Lung (tissue), 17 donors: ENCODE measurements at places on chromosomes 5 and 9. TPM values are rescaled to one million over a fixed set of nuclear protein-coding genes. Genes with fewer than 3 reads are reported as not detected.

GRCh38 chr5:178083922-178084321, 29.4 kb upstream of the N4BP3 start:
- H3K36me3 ChIP-seq: no peaks in the 10 kb centered on the region
- no peak overlapping the region for H3K27ac ChIP-seq
- H3K4me3 ChIP-seq: no peak overlapping the region
- no peaks in the 10 kb centered on the region for H3K4me1 ChIP-seq
- DNase-seq: no peak

DNA sequence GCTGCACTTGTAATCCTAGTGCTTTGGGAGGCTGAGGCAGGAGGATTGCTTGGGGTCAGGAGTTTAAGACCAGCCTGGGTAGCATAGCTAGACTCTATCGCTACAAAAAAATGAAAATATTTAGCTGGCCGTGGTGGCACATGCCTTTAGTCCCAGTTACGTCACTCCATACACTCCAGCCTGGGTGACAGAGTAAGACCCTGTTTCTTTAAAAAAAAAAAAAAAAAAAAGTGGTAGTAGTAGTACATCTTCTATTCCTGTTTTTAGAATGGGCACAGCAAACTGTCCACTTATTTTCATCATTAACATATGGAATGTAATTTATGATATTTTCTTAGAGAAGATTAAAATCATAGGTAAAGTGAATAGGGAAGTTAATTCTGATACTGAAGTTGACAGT, 48.2 kb downstream of the TRIO start:
- no peak overlapping the region for H3K4me3 ChIP-seq
- peak overlapping the region; percentile 91 for H3K27ac ChIP-seq
- no peaks in the 10 kb centered on the region for H3K27me3 ChIP-seq
- no peaks in the 10 kb centered on the region for H3K36me3 ChIP-seq

PPP3R2 gene
- not detected for polyA plus RNA-seq

LCN9 gene
- polyA plus RNA-seq: not detected

PALM2AKAP2 gene
- 4.4 TPM for polyA plus RNA-seq

GRCh38 chr5:78331523-78332080, 28.8 kb upstream of the SCAMP1 start:
- no peaks in the 10 kb centered on the region for H3K4me1 ChIP-seq

- no peaks in the 10 kb centered on the region for H3K27me3 ChIP-seq
- H3K36me3 ChIP-seq: peaks cover 9% of the 10 kb centered on the region
Measured at GRCh38 chr5:176388003-176388443, 375 bp downstream of the NOP16 start.

DNA sequence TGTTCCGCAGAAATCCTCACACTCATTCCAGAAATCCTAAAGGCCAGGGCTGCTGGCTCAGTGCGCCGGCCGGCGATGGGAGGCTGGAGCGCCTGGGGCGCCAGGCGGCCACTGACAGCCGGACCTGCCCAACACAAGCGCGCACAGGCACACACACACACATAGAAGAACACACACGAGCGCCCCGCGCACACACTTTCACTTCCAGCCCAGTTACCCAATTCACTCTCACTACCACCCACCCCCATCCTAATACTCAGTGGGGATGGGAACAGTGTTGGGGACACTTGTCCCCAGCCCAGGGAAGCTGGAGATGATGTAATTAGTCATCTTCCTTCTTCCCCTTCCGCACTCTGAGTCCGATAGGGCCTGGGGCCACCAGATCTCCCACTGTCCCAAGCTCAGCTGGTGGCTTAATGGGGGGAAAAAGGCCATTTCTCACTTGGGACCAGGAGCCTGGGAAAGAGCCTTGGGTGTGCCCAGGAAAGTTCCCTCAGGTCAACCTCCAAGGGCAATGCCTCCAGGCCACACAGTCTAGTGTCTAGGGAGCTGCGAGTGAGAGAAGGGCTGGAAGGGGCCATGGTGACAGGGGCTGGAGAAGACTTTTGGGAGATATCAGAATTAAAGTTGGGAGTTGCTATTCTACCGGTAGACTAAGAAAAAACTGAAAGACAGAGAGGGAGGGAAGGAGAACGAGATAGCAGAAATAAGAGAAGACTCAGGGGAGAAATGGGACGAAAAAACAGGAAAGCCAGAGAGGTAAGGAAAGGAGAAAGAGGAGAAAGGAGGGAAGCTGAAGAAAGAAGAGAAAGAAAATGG, 1.7 kb downstream of the EBF1 start:
- peak overlapping the region; percentile 37 for H3K4me3 ChIP-seq
- peak; percentile 59 for DNase-seq
- peak overlapping the region; percentile 35 for H3K27ac ChIP-seq
- H3K4me1 ChIP-seq: peaks cover 5% of the 10 kb centered on the region
- peaks cover 77% of the 10 kb centered on the region for H3K27me3 ChIP-seq
- H3K36me3 ChIP-seq: no peaks in the 10 kb centered on the region

DNA sequence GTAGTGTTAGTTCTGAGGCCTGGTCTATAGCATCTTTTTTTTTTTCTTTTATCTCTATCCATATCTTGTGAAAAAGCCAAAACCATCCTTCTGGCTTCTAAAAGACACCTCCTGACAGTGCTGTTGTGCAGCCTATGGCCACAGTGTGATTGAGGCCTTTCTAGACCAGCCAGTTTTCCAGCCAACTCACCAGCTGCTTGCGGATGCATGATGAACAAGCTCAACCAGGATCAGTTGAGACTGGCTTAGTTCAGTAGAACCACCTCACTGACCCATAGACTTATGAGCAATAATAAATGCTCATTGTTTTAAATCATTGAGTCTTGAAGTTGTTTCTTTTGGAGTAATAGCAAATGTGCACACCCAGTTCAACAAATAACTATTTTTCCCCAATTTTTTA, 296.9 kb downstream of the FAM170A start:
- no peaks in the 10 kb centered on the region for H3K36me3 ChIP-seq
- no peaks in the 10 kb centered on the region for H3K4me1 ChIP-seq
- no peaks in the 10 kb centered on the region for H3K27me3 ChIP-seq
- H3K27ac ChIP-seq: no peak overlapping the region

NOXA1 gene
- 2.1 TPM for polyA plus RNA-seq

- no peaks in the 10 kb centered on the region for H3K36me3 ChIP-seq
- no peak for DNase-seq
- no peaks in the 10 kb centered on the region for H3K27me3 ChIP-seq
- H3K27ac ChIP-seq: no peak overlapping the region
Measured at GRCh38 chr5:59341155-59341554, 552.4 kb downstream of the PDE4D start.

DNA sequence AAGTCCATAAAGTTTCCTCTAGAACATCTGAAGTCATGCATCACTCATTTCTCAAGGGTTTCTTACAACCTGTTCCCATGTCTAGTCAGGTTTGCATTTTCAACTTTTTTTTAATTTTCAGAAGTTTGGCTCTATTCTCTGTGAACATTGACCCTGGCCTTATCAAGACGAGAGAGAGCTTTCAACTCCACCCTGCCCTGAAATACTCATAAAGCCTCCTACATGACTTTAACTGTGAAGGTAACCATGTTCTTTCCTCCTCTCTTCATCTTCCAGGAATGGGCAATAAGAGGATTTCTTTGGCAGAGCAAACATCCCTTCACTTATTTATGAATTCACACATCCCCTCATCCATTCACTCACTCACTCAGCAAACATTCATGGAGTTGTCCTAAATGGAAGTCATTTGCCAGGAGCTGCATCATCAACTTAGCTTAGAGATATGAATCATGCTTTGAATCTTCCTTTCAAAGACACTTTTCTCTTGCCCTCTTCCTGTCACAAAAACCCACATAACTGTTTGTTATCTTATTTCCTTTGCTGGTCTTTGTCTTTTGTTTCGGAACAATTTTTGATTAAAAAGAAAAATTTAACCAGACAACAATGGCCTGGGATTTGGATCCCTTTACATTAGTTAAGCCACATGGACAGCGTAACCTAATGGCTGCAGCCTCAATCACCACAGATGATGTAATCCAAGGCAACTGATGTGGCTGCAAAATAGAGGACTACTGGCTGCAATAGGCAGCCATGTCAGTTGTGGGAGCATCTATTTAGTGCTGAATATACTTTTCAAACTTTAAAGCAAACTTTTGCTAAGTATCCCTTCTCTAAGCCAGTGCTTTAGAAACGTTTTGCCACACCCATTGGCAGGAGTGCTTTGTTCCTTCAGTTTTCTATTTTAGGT, 43.0 kb upstream of the GNAQ start:
- H3K27me3 ChIP-seq: no peaks in the 10 kb centered on the region
- H3K36me3 ChIP-seq: no peaks in the 10 kb centered on the region

TNFSF15 gene
- polyA plus RNA-seq: 2.7 TPM

GRCh38 chr5:7214906-7215416, 181.0 kb upstream of the ADCY2 start:
- no peaks in the 10 kb centered on the region for H3K27me3 ChIP-seq
- H3K4me3 ChIP-seq: no peak overlapping the region
- no peak for DNase-seq
- no peaks in the 10 kb centered on the region for H3K4me1 ChIP-seq
- no peaks in the 10 kb centered on the region for H3K36me3 ChIP-seq

GRCh38 chr5:88502179-88503040, 233.8 kb upstream of the TMEM161B start:
- H3K27me3 ChIP-seq: no peaks in the 10 kb centered on the region
- DNase-seq: peak; percentile 58
- H3K4me1 ChIP-seq: no peaks in the 10 kb centered on the region
- no peak overlapping the region for H3K27ac ChIP-seq
- no peaks in the 10 kb centered on the region for H3K36me3 ChIP-seq
- no peak overlapping the region for H3K4me3 ChIP-seq

ARSI gene
- polyA plus RNA-seq: 2.5 TPM

GRCh38 chr5:179420476-179420875, 75.2 kb upstream of the ADAMTS2 start:
- no peak overlapping the region for H3K4me3 ChIP-seq
- H3K27ac ChIP-seq: no peak overlapping the region

ADAMTS16 gene
- not detected for polyA plus RNA-seq

OCLN gene
- 23.0 TPM for polyA plus RNA-seq

GRCh38 chr5:165565911-165566310, 2060.5 kb downstream of the MAT2B start:
- no peak overlapping the region for H3K27ac ChIP-seq
- no peaks in the 10 kb centered on the region for H3K4me1 ChIP-seq
- DNase-seq: no peak
- H3K36me3 ChIP-seq: no peaks in the 10 kb centered on the region
- H3K4me3 ChIP-seq: no peak overlapping the region
- no peaks in the 10 kb centered on the region for H3K27me3 ChIP-seq

DNA sequence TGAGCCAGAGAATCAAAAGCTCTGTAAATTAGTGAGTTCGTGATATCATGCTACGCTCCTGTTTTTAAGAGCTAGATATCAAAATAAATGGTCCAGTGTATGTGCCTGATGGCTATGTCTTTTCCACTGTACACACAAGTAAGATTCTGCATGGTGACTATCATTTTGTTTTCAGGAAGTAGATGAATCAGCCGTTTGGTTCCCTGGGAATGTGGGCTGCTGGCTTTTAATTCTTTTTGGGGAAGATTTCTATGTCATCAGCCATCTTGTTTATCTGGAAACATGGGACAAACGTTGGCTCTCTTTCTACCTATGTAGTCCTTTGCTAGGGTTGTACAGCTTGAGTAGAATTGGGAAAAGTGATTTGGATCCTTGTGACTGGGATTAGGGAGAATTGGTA, 126.7 kb downstream of the GRIA1 start:
- H3K27me3 ChIP-seq: no peaks in the 10 kb centered on the region
- no peak overlapping the region for H3K27ac ChIP-seq
- no peaks in the 10 kb centered on the region for H3K36me3 ChIP-seq
- no peak for DNase-seq
- H3K4me3 ChIP-seq: no peak overlapping the region

DNA sequence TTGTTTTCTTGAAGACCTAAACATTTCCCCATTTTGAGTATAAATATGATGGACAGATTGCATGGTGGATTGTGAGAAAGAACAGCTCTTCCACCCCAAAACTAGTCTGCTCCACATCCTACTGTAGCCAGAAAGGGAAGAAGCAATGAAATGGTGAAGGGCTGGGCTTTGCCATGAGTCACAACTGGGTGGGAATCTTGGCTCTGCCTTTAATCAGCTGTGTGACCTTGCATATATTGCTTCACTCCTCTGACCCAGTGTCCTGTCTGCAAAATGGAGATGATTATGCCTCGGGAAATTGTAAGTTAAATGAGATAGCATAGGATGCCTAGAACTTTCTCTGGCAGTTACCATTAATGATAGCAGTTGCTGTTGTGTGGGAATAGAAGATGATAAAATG, 101.9 kb downstream of the PDE8B start:
- H3K36me3 ChIP-seq: no peaks in the 10 kb centered on the region
- no peak overlapping the region for H3K4me3 ChIP-seq
- H3K27me3 ChIP-seq: no peaks in the 10 kb centered on the region
- DNase-seq: no peak
- peaks cover 13% of the 10 kb centered on the region for H3K4me1 ChIP-seq
- no peak overlapping the region for H3K27ac ChIP-seq

RUSC2 gene
- 12.8 TPM for polyA plus RNA-seq

DNA sequence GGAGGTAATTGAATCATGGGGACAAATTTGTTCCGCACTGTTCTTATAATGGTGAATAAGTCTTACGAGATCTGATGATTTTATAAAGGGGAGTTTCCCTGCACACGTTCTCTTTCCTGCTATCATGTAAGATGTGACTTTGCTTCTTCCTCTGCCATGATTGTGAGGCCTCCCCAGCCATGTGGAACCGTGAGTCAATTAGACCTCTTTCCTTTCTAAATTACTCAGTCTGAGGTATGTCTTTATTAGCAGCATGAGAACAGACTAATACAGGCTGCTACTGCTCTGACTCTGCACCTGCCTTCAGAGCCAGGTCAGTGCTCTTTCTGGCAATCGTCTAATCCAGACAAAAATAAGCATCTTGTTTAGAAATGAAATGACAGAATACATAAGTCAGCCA, 479.2 kb upstream of the TUSC1 start:
- H3K36me3 ChIP-seq: no peaks in the 10 kb centered on the region
- no peaks in the 10 kb centered on the region for H3K27me3 ChIP-seq
- no peak overlapping the region for H3K4me3 ChIP-seq
- DNase-seq: no peak

CER1 gene
- not detected for polyA plus RNA-seq

GRCh38 chr5:110846398-110847001, 107.7 kb downstream of the SLC25A46 start:
- no peaks in the 10 kb centered on the region for H3K27me3 ChIP-seq
- no peaks in the 10 kb centered on the region for H3K4me1 ChIP-seq
- DNase-seq: no peak
- H3K36me3 ChIP-seq: no peaks in the 10 kb centered on the region
- H3K27ac ChIP-seq: no peak overlapping the region
- H3K4me3 ChIP-seq: no peak overlapping the region

GRCh38 chr5:14223372-14223771, 80.2 kb downstream of the TRIO start:
- no peaks in the 10 kb centered on the region for H3K27me3 ChIP-seq
- H3K27ac ChIP-seq: no peak overlapping the region
- H3K4me1 ChIP-seq: peaks cover 25% of the 10 kb centered on the region
- no peaks in the 10 kb centered on the region for H3K36me3 ChIP-seq

- H3K27me3 ChIP-seq: no peaks in the 10 kb centered on the region
- H3K36me3 ChIP-seq: no peaks in the 10 kb centered on the region
- no peak overlapping the region for H3K4me3 ChIP-seq
Measured at GRCh38 chr5:2300861-2301574, 418.3 kb upstream of the IRX4 start.

UNC13B gene
- polyA plus RNA-seq: 34.0 TPM
